ENCODE measurements at places on chromosomes 2 and 18.
A peak's percentile ranks its signal among the peaks of the same experiment; 100 is the strongest.

DNA sequence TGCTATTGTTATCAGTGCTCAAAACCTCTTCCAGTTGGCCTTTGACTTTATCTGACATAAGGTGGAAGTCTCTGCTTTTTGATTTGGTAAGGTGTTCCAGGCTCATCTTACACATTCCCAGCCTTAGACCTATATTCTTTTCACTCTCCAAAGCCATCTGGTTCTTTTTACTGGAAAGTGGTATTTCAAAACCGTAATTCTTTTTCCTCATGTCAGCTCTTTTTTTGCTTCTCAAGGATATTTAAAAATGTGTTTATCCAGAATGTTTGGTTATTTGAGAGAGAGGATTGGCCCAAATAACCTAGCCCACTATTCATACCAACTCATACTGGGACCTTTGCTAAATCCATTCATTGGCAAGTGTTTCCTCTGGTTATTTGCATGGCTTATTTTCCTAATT lies 411.2 kb upstream of the PIK3C3 start:
- DNase-seq = no peak

DNA sequence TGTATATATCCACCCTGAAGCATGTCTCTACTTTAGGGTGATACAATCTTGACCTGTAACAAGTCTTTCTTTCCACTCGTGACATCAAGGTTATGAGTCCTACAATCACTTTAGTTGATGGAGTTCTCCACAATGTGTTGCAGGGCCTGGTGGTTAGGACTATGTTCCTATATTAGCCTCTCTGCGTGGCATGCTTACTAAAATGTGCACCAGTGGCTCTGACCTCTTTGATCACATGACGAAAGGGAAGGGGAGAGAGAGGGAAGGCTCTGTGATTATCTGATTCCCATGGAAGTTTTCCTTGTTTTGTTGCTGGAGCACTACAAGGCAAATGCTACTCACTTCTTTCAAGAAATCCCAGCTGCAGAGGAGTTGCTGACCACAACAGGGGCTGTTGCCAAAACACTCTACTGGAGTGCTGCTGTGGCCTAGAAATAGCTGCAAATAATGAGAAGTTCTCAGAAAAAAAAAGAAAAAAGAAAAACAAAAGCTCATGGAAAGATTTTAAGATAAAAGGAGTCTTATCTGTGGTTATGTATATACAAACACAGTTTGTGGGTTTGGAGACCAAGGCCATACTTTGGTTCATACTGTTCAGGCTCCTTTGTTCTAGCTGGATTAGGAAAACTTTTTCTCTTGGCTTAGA lies 272.8 kb upstream of the MMADHC start:
- peak; percentile 80 for DNase-seq

GRCh38 chr2:212595036-212595654 lies 56.5 kb upstream of the ERBB4 start:
- no peak for DNase-seq

GRCh38 chr18:21359746-21360145 lies 117.7 kb downstream of the GREB1L start:
- no peak for DNase-seq

GRCh38 chr2:196234672-196235071 lies 63.3 kb upstream of the STK17B start:
- DNase-seq = no peak

DNA sequence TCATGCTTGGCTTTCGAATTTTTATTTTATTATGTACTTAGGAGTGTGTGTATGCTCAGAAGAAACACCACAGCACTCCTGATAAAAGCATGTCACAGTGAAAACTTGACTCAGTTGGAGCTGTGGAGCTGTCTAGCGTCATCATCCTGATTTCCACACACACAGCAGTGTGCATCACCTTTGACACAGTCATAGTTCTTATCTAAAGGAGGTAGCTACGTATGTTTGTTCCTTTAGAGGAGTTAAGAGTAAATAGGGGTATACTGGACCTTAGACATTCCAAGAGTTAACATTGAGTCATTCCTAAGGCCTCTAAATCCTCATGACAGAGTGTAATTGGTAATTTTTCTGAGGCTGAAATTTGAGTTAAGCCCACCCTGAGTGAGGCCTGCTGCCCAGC lies 96.9 kb downstream of the PHLPP1 start:
- no peak for DNase-seq

- DNase-seq = no peak
Measured at GRCh38 chr2:60960706-60961105, 56.8 kb upstream of the PEX13 start.

DNA sequence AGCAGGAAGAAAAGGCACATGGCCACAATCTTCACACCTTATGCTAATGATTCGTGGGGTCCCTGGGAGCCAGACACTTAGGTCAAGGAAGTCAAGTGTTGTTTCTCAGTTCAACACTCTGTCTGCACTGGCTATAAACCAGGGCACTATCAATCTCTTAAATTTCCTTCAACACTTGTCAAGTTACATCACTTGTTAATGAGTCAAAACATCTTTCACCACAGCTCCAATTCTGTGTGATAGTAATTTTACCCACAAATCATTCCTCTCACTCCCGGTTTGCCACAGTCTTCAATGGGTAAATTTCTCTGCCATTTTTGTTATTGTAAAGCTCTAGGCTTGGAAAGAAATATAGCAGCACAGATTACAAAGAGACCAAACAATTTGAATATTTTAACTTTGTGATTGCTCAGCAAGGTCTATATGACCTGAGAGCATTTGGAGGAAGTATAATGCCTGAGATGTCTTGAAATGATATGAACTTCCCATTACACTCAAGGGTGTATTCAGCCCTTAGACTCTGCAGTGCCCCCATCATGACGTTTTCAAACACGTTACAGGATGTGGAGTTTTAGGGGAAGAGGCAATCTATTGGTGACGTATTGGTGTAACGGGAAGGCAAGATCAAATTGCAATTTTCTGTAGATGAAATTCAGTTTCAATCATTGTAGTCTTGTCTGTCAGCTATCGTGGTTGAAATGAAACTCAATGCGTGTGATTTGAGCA lies 78.7 kb downstream of the ICOS start:
- no peak for DNase-seq

GRCh38 chr2:159753797-159754196 lies 41.5 kb downstream of the MARCHF7 start:
- no peak for DNase-seq

DNA sequence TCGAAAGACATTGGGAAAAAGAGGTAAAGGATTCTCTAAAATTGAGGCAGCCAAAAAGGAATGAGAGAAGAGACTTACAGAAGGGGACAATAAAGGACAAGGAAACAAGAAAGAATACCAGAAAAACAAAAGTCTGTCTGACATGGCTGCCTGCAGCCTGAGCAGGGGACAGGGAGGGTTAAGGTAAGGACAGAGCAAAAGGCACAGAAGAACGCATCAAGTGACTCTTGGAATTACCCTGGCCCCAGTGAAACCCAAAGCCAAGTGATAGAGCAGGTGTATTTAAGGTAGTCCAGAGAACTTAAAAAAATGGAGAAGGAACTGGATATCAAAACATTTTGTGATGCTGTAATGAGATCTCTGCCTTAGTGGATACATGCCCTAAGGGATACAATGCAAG lies 47.1 kb upstream of the XIRP2 start:
- DNase-seq = no peak

DNA sequence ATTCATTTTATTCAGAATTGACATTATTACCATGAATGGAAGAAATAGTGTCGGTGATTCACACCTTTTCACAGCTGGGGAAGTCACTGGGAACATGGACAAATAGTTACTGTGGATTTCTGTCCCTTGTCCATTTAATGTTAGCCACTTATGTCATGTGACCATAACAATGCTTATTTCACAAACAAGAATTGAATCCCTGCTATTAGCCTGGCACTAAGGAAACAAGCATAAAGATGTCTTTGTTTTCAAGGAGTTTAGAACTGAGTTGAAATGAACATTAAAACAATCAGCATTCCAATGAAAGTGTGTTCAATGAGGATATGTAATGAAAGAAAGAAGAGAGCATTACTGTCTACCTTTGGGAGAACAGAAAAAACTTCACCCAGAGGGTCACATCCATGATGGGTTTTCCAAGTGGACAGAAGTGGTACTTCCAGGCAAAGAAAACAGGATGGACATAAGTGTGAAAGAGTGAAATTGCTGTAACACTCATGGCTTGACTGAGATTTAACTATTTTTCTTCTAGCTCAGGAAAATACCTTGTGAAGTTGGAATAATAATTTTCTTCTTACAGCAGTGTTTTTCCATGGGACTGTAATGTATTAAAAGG lies 324.5 kb upstream of the UBE2E3 start:
- DNase-seq = no peak

GRCh38 chr18:59870623-59871130 lies 29.1 kb upstream of the PMAIP1 start:
- no peak for DNase-seq

DNA sequence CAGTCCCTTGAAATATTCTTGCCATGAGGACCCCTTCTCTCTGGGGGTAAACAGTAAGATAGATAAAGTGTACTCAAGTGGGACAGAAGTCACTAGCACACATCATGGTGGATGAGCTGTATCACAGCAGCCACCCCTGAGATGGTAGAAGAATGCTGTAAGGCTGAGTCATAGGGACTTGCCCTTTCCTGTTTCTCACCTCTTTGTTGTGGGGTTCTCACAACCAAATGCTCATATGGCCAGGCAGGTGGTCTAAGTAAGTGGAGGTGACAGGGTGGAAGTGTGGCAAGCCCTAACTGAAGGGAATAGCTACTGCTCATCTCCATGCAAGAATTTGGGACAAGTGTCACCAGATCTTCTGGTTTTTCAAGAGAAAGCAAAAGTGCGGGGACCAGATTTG lies 202.7 kb upstream of the SLC14A2 start:
- DNase-seq = no peak

DNA sequence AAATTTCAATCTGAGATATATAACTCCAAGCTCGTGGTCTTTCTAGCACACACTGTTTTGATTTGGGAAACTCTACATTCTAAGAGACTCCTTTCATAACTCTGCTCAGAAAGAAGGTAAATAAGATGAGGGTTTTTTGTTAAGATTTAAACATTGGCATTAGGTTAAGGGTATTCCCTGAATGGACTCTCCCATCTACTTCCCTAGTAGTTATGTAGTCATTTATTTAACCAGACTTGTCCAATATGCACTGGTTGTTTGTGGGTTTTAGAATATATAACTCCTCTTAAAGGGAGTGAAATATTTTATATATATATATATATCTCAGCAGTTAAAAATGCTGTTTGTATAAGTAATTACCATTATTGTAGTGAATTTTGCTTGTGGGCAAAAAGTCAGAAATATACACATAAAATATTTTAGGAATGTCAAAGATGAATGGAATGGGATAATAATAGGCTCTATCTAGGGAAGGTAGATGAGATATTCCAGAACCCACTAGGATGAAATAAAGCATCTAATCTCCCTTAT lies 61.5 kb upstream of the WDR75 start:
- no peak for DNase-seq

DNA sequence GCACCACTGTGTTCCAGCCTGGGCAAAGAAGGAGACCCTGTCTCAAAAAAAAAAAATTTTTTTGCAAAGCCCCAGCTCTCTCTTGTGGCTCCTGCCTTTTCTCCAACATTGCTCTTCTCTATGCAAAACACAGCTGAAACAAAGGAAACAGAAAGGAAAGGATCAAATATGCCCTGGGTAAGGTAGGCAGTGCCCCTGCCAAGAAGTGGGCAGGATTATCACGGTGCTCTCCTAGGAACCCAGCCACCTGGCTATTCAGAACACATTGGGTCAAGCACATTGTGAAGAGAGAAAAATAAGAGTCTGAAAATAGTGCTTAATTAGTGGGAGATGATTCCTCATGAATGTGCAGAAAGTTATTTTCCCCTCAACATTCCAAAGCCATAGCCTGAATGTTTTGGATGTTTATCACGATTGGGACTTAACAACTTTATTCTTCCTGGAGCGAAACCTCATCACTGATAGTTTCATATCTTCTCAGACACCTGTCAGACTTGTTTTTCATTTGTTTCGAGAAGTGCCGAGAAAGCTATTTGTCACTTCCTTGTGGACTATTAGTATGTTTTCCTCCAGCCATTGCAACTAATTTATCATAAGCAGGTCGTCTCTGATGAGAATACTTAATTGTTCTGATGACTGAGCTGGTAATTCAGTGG lies 42.7 kb upstream of the RPL31 start:
- DNase-seq = no peak

- DNase-seq = no peak
Measured at GRCh38 chr2:74232426-74232825, 34.0 kb downstream of the MTHFD2 start.

DNA sequence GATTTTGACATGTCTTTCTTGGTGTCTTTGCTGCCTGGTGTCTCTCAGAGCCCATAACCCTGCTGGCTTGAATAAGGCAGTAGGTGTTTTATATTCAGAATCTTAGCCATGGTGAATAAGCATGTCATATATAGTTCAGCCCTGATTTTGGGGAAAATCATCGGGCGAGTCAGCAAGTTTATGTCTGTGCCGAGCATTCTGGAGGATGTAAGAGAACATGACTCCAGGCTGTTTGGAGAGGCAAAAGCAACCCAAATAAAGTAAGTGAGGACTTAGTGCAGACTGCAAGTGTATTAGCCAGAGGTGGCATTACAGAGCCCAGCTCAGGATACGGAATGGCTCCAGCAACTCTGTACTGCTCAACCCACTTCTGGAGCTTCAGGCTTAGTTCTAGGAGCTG lies 50.3 kb downstream of the TCF7L1 start:
- no peak for DNase-seq

- no peak for DNase-seq
Measured at GRCh38 chr2:172860336-172860707, 124.7 kb downstream of the RAPGEF4 start.

- peak; percentile 11 for DNase-seq
Measured at GRCh38 chr2:170092436-170093060, 85.4 kb upstream of the MYO3B start.

DNA sequence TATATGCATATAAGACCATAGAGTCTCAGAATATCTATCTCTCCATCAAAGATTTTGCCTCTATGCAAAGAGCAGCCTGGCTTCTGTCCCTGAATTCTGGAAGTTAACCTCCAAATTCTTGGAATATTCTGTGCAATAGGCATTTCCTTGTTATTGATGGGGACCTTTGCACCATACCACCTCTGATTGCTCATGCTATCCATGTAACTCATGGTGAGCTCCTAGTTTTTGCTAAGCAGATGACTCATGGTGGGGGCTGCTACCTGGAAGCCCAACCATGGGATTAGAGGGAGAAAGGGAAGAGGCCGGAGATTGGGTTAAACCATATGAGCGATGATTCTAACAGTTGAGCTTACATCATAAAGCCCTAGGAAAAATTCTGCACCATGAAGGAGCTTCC lies 310.2 kb upstream of the FIGN start:
- no peak for DNase-seq

GRCh38 chr2:223727562-223727961 lies 109.8 kb downstream of the AP1S3 start:
- DNase-seq = no peak

GRCh38 chr2:101971836-101972235 lies 19.9 kb upstream of the IL1R2 start:
- no peak for DNase-seq

DNA sequence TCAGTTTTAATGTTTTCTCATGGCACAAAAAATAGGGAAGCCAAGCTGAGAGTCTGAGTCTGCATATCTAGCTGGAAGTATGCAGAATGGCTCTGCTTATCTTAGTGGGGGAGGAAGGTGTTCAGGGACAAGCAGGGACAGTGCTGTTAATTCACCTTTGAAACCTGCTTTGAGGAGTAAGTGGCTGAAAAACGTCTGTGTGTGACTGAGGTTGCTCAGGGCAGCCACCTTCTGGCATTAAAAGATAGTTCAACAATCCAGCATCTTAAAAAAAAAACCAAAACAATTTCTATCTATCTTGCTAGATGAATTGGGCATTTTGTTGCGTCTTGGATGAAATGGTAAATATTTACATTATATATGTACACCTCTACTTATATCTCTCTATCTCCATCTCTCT lies 2.0 kb upstream of the TRPM8 start:
- DNase-seq = no peak
